Spleen (tissue), 13 donors: ENCODE measurements at places on chromosomes 2 and 18. TPM values are rescaled to one million over a fixed set of nuclear protein-coding genes. Genes with fewer than 3 reads are reported as not detected.
A peak's percentile ranks its signal among the peaks of the same experiment; 100 is the strongest.

Gene FAM110C
- polyA plus RNA-seq, result 0.13 TPM

Gene MLPH
- 0.26 TPM for polyA plus RNA-seq

- no peak overlapping the region for H3K4me3 ChIP-seq
- peaks cover 40% of the 10 kb centered on the region for H3K36me3 ChIP-seq
- peaks cover 1% of the 10 kb centered on the region for H3K4me1 ChIP-seq
- no peak overlapping the region for H3K27ac ChIP-seq
- DNase-seq, result no peak
- no peaks in the 10 kb centered on the region for H3K27me3 ChIP-seq
Observed at GRCh38 chr18:76354348-76354747, 140.7 kb downstream of the ZNF516 start.

DNA sequence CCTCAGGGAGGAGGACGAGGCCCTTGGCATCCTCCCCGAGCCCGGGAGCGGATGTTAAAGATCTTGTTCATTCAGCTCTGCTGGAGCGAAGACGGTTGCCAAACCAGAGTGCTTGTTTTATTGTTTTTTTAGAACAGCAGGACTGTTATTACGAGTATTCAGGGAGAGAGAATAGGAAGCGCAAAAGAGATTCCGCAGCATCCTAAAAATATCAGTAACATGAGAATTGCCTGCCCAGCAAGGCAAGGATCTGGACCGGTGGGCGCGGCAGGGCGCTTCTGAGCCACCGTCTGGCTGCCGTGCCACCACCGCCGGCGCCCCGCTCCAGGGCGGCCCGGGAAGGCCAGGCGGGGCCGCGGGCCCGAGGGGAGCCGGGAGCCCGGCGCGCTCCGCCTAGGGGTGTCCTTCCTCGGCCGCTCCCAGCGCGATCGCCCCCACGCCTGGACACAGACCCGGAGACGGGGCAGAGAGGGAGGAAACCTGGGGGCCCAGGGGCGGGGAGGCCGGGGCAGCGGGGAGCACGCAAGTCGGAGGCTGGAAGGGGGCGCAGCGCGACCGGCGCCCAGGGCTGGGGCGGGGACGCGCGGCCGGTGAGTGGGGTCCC is 843 bp downstream of the CYS1 start:
- H3K4me3 ChIP-seq, result peak overlapping the region; percentile 40
- H3K36me3 ChIP-seq, result no peaks in the 10 kb centered on the region
- H3K4me1 ChIP-seq, result peaks cover 21% of the 10 kb centered on the region
